ENCODE measurements at places on chromosomes 1 and 21.

DNA sequence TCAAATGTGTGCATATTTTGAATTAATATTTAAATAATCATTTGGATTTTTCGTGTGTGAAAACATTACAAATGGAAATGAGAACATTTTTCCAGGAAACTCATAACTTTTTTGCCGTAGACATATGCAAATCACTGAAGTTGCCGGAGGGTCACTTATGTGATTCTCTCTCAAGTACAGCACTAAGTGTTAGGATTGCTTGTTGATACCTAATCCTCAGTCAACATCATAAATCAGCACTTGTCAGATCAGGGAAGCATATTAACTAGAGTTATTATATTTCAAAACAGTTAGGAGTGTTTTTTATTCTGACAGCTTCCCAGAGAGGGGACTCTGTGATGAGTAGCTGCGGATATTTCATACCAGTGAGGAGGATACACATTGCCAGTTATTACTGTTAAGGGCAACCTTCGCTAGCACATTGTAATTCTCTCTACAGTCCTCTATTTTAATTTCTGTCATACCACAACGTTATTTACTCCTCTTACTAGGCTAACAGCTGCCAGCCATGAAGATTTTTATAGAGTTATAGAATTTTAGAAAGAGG lies 41.5 kb downstream of the NCAM2 start:
- DNase-seq, result no peak

GRCh38 chr1:248841702-248842395 lies 3.8 kb downstream of the ZNF672 start:
- no peak for DNase-seq

DNA sequence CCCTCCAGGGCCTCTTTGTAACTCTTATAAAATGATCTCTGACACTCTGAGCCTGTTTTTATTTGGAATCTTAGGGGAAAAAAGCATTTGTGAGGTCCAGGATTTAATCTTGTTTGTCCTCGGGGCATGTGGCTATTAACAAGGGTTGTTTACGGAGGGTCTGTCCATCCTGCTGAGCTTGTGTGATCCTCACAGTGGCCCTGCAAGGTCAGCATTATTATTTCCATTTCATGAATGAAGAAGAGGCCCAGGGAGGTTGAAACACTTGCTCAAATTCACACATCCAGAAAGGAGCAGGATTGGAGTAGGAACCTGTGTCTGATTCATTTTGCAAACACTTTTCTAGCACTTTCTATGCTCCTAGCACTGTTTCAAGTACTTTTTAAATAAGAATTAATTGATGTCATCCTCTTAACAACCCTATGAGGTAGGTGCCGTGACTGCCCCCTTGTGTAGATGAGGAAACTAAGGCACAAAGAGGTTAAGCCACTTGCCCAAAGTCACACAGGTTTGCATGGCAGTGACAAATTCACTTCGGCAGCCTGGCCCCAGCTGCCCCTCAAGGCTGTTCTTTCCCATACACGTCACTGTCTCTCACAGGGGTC lies 178.9 kb downstream of the MIS18A start:
- no peak for DNase-seq

DNA sequence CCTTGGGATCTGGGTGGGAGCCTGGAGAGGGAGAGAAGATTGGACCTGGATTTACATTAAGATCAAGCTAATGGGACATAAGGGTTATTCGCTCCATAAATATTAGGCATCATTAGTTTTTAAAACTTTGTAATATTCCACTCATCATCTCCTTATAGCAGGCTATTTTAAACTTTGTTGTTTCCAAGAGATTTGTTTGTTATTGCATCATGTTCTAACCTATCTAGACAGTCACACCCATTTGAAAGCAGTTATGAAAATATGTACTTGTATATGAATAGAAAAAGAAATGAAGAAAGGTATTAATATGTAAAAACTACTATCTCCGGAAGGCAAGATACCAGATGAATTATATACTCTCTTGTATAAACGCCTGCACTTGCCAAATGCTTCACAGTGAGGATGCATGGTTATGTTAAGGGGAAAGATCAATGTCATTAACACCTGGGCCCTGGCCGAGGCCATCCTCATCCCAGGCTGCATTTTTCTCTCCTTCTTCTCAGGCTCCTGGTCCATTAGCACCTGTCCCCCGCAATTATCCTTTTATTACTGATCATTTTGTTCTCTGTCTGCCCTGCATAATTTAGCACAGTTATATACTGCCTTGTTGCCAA lies 468.2 kb downstream of the MATN1 start:
- no peak for DNase-seq

DNA sequence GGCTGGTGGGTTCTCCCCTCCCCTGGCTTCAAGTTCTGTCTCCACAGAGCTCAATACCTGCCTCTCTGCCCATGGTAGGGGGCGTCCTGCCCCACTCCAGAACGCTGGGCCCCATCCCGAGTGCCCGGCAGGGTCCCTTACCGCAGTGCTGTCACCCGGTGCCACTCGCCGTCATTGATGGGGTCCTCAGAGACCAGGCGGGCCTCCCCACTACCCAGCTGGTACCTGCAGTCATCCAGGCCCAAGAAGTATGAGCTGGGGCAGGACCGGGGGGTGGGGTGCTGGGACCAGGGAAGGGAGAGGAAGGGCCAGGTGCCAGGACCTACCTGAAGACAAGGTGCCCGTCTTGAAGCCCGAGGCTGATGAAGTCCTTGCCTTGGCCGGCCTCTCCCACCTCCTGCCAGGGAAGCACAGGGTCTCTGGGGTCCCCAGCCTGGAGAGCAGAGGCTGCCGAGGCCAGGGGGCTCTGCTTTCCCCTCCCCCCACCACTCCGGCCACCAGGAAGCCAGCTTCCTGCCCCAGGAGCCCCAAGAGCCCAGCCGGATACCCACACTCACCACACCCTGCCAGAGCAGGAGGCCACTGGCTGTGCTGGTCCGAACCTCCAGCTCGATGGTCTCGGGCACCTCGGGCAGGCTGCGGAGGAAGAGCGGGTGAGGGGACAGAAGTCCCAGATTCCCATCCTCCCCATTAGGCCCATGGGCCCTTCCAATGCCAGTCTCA lies 12.1 kb downstream of the LDLRAD2 start:
- DNase-seq, result no peak

GRCh38 chr1:91883470-91883869 lies 2.5 kb downstream of the TGFBR3 start:
- no peak for DNase-seq

GRCh38 chr1:205670611-205671430 lies 9.5 kb downstream of the SLC45A3 start:
- no peak for DNase-seq

DNA sequence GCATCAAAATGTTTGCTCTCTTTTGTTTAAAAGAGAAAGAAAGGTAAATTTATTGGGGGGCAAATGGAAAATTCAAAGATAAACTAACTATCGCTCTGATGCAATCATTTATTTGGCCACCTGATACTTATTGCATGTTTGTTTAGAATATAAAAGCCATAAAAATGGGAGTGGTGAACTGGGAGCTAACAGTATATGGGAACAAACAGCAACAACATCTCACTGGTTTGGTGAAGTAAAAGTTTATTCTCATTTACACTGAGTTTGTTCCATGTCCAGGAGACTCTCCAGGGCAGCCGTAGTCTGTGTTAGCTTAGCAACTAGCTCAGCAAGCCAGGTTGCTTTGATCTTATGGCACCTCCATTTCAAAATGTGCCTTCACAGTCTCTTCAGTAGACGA lies 20.4 kb downstream of the C4BPA start:
- no peak for DNase-seq

DNA sequence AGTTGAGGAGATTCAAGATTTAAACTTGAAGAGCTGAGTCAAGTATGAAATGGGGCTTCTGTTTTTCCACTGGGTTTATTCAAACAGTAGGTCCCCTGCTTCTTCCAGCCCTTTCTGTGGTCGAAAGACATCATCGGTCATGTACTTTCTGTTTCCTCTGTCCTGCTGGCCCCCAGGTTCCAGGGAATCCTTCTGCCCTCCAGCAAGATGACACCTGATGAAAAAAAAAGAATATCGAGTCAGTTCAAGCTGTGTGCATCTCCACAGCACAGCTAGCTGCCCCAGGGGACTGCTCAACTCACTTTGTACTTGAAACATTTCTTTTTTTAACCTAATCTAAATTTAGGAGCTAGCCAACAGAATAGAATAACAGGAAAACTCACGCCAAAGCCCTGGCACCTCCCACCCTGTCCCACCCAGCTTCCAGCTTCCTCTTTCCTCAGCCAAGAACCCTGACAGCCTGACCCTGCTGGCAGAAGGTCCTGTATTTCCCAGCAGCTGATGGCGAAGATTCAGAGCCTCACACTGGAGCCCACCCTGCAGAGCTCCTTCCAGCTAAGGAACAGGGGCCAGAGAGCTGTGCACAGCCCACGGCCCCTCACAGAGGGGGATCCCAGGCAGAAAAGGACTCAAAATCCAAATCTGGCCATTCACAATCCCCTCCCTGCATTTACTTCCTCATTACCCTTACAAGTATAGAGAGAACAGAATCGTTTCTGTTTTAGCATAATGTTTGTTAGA lies 176.5 kb downstream of the PSMG1 start:
- DNase-seq, result no peak

- DNase-seq, result no peak
Observed at GRCh38 chr21:45033791-45034555, 40.4 kb upstream of the ADARB1 start.

- no peak for DNase-seq
Observed at GRCh38 chr21:41815652-41816582, 49.1 kb upstream of the RIPK4 start.

- no peak for DNase-seq
Observed at GRCh38 chr1:198681252-198681651, 42.4 kb downstream of the PTPRC start.

DNA sequence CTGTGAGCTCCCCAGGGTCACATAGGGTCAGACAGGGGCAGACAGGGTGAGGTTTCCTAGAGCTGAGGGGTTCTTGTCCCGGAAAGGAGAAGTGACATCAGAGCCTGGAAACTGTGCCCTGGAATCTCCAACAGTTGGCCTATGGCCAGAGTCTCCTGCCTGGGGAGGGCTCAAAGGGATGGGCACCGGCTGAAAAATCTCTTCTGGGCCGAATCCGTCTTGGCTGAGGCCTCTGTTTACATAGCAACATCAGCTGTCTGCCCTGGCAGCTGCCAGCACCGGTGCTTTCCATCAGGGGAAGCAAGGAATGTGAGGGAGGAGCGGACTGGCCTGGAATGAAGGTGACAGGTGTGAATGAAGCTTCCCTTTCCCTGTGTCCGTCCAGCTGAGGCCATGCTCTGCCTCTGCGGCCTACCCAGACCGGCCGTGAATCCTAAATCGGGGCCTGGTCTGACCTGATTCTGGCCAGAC lies 30.7 kb downstream of the VASH2 start:
- no peak for DNase-seq
